ENCODE measurements at places on chromosomes 7 and 10. TPM values are rescaled to one million over a fixed set of nuclear protein-coding genes. Genes with fewer than 3 reads are reported as not detected.
A peak's percentile ranks its signal among the peaks of the same experiment; 100 is the strongest.

ARPC1B gene
- total RNA-seq, result 33.6 TPM

BEND7 gene
- 14.7 TPM for total RNA-seq

KIAA1217 gene
- total RNA-seq, result 30.2 TPM

CLDN4 gene
- 0.27 TPM for total RNA-seq

TFEC gene
- total RNA-seq, result 1.7 TPM

OR9A2 gene
- total RNA-seq, result not detected

EN2 gene
- total RNA-seq, result 0.11 TPM

CARD11 gene
- 0.16 TPM for total RNA-seq

PCLO gene
- 4.2 TPM for total RNA-seq

NACAD gene
- total RNA-seq, result 3.8 TPM

EBF3 gene
- total RNA-seq, result 6.2 TPM

VWA2 gene
- total RNA-seq, result not detected

ETV1 gene
- total RNA-seq, result 59.7 TPM

ELN gene
- 51.6 TPM for total RNA-seq

DNA sequence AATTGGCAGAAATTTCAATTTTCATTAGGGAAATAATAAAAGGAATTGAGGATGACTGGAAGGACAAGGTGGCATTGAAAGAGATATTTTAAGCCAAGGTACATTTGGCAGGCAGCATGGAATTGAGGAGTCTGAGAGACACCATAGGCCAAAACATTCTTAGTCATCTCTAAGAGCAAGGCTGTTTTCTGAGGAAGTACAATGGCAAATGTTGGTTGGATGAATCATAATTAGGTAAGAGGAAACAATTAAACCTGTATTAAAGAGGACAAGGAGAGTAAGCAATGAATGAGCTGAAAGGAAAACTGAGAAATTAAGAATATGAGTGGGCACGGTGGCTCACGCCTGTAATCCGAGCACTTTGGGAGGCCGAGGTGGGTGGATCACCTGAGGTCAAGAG lies 86.3 kb downstream of the MRPL32 start:
- DNase-seq, result no peak

- DNase-seq, result no peak
These were observed 157.4 kb upstream of the MAGI2 start for GRCh38 chr7:79610748-79611304.

DNA sequence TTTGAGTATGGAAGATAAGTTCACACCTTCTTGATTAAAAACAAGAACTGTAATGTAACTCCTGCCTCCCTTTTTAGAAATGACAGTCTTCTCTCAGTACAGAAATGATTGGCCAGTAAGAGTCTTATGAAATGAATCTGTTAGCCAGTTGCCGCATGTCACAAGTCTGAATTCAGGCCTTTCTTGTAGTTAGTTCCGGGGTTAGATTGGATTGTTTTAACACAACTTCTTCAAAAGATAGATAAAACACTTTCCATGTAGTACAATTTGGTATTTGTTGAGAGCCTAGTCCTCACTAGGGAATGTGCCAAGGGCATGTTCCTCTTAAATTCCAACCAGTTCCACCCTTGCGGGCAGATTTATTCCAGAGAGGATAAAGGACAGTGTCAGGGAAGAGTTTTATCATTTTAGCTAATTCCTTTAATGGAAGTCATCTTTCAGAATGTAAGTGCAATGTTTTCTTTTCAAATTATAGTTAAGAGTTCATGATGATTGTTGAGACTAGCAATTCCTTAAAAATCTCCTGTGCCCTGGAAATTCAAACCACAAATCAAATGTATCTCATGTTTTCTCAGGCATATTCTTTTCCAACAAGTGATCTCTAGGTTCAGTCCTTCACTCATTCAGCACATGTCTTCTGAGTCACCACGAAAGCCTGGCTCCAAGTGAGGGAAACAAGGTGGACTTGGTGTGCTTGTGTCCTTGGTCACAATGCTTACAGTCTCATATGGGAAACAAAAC lies 4.1 kb downstream of the FHIP2A start:
- DNase-seq, result no peak

DNA sequence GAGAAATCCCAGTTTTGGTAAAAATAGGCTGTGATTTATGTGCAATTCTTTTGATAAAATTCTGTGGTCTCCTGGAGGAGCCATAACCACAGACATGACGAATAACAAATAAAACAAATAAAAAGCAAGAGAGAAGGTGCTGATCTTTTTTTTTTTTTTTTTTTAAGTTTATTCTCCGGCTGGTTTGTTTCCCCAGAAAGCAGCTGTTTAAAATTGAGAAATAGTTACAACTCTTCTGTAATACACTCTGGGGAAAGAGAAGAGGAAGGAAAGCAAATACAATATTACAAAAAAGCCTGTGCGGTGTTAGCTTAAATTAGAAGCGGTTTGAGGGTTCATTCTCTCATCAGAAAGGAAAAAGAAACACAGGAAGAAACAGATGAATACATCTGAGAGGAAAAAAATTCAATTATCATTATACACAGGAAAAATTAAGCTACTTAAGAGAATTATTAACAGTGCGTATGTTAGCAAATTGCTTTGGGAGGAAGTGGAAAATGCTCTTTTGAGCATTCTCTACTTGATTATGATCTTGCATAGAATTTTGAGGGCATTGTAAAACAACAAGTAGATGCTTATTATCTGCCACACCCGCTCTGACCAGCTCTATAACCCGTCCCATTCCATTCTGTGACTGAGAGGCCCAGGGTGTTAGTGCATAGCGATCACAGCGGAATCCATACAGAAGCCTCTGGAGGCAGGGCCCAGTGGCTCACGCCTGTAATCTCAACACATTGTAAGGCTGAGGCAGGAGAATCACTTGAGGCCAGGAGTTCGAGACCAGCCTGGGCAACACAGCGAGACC lies 40.6 kb upstream of the WAC start:
- no peak for DNase-seq

DNA sequence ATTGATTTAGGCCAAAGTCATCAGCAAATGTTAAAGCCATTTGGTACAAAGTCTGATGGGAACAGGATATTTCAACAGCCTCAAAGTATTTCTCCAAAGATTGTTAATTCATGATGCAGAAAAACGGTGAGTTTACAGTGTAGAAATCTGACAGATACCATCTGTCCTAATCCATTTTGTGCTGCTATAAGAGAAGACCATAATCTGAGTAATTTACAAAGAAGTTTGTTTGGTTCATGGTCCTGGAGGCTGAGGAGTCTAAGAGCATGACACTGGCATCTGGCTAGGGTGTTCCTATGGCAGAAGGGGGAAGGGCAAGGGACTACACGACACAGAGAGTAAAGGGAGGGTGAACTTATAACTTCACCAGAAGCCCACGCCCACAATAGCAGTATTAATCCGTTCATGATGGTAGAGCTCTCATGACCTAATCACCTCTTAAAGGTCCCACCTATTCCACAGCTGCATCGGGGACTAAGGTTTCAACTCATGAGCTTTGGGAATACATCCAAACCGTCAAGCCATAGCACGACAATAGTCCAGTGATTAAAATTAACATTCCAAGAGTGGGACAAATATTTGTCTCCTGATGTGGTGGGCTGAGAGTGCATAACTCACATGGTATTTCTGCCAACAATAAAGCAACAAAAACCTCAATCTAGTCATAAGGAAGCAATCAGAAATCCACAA lies 298.6 kb upstream of the AKR1E2 start:
- DNase-seq, result no peak

DNA sequence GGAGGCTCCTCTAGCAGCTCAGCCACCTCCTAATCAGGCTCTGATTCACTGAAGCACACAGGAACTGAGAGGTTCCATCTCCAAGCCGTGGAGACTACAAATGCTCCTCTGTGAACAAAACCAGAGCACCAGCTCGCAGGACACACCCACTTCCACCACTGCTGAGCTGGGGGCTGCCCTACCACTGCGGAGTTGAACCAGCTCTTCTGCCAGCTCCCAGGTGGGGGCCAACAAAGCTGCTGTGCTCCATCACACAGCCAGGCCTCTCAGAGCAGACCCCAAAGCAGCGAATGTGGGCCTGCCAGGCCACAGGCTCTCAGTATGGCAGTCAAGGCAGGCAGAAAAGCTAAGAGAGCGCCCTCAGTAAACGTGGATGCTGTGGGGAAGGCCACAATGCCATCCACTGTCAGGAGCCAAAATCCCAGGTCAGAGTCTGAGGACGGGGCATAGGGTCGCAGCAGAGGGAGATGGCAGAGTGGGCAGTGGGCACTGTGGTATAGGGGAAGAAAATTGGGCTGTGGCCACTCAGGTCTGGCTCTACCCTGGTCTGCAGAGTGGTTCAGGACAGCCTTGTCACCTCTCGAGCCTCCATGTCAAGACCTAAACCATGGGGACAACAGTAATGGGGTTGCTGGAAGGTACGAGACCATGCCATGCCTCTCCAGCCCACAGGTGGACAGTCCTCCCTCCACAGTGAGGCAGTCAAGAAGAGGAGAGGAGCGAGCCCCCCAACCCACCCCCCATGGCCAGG lies 82.1 kb downstream of the GRID1 start:
- DNase-seq, result no peak

- no peak for DNase-seq
These were observed 3.5 kb downstream of the CYP26C1 start for GRCh38 chr10:93063977-93064660.

DNA sequence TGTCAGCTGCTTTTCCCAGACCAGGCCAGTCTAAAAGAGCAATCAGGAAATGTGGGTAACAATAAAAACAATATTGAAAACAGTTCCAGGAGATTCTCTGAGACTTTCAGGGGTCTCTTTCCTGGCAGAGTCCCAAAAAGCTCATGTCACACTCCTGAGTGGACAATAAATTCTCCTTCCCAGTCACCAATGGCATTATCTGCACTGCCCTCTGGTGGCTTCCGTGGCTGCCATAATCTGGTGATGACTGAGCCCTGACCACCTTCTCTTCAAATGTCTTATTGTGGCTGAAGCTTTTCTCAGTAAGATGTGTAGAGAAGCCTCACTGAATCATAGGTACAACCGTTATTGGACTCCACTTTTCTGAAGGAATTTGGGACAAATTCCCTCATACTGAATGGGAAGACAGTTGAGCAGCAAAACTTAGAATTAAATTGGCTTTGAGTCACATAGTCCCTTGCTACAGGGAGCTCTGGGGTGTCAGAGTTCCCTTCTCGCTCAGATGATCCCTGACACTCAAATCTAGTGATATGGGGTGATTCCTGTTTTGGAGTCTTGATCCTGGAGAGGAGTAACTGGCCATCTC lies 24.4 kb upstream of the ASAH2 start:
- peak; percentile 20 for DNase-seq

GRCh38 chr10:31083765-31084184 lies 52.1 kb upstream of the ZNF438 start:
- no peak for DNase-seq

DNA sequence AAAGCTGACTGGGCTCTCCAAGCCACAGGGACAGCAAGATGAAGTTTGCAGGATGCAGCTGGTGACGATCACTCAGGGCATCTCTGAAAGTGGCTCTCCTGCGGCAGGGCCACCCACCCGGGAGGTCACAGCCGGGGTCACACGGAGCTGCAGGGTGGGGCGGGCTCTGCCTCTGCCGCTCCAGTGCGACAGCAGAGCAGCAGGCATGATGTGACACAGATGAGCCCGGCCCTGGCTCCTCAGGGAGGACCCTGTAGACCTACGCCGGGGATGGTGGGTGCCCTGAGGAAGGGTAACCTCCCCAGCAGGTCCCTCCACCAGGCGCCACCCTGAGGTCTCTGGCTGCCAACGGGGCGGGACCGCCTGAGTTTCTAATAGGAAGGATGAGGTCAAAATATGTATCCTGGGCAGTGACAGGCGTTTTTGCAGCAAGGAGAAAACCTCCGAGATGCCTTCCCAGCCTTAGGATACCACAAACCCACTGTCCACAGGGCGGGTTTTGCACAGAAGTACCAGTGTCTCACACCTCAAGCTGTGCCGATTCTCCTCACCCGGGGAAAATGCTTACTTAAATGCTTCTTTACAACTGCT lies 114.8 kb upstream of the DIP2C start:
- no peak for DNase-seq

DNA sequence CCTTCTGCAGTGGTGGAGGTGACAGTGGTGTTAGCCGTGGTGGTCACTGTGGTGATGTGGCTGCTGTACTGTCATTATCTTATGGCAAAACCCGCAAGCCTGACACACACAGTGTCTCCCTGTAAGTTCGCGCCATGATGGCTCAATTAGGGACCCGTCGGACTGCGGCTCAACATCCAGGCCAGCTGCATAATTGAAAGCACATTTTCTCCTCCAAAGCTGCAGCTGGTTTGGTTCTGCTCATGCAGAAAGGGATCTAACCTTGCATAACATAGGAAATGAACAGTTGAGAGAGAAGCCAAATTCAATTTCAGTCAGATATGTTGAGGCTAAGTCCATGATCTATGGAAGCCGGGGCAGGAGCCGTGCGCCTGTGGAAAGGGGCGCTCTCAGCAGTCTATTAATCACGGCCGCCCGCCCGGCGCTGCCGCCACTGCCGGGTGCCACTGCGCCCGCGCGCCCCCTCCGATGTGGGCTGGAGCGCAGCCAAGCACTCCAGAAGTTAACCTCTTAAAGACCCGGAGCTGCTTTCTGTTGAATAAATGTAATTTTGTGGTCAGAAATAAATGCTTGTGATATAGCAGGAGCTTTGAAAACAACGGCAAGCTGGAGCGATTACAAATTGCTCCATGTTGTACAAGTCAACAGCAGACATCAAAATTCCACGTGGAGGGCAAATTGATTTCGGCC lies 227.7 kb downstream of the CUX1 start:
- DNase-seq, result peak; percentile 65

DNA sequence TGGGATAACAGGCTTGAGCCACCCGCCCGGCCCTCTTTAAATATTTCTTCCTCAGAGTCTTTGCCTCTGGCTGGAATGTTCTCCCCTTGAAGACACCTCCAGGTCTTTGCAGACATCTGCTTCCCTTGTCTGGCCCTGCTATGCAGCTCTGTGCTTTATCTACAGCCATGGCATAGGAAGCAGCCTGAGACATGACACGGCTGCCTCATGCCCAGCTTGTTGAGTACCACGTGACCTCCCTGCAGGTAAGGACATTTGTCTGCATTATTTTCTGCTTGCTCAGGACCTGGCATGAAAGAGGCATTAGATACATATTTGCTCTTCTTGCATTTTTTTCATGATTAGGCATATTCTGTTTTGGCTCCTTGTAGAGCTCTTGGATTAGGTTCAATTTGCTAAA lies 113.8 kb upstream of the KLF6 start:
- DNase-seq, result no peak

DNA sequence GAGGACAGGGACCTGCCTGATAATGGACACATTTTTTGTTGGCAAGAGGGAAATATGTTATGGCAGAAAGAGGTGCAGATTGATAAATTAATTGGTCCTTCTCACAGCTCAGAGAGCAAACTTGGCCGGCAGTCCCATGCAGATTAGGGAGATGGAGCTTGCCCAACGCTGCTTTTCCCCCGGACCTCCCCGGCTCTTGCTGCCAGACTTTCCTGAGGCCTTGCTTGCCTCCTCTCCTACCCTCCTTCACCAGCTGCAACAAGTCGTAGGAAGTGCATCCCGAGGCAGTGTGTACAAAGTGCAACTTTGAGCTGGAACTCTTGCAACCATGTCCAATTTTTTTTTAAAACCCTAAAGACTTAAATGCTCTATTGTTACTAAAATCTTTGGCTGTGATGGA lies 215.5 kb downstream of the LRMDA start:
- DNase-seq, result no peak

GRCh38 chr10:59880971-59881510 lies 25.3 kb downstream of the CCDC6 start:
- no peak for DNase-seq

- no peak for DNase-seq
These were observed 95.6 kb downstream of the NEURL1 start for GRCh38 chr10:103589074-103589630.

GRCh38 chr10:79014796-79015195 lies 54.0 kb upstream of the ZMIZ1 start:
- DNase-seq, result no peak

GRCh38 chr10:126598009-126598408 lies 72.5 kb downstream of the C10orf90 start:
- no peak for DNase-seq
